ENCODE measurements at places on chromosomes 13 and 19. TPM values are rescaled to one million over a fixed set of nuclear protein-coding genes. Genes with fewer than 3 reads are reported as not detected.

DNA sequence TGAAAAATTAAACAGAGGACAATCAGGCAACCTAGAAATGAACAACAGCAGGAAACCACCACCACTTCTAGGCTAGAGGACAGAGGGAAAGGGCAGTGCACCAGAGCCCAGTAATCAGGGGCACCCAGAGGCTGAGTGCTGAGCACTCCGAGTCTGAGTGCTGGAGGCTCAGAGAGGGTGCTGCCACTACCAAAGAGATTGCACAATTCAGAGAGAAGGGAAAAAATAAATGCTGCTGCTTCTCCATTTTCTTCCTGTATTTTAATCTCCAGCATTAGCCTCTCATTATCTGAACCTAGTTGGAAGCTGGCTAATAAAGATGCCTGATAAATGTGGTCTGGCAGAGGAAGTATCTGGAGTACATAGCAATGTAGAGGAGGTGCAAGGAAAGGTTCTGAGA lies 11.8 kb upstream of the ZNF175 start:
- DNase-seq: no peak

GRCh38 chr13:21461131-21461530 lies 2.0 kb upstream of the ZDHHC20 start:
- DNase-seq: no peak

- DNase-seq: no peak
Measured at GRCh38 chr13:66780814-66781213, 449.3 kb downstream of the PCDH9 start.

DNA sequence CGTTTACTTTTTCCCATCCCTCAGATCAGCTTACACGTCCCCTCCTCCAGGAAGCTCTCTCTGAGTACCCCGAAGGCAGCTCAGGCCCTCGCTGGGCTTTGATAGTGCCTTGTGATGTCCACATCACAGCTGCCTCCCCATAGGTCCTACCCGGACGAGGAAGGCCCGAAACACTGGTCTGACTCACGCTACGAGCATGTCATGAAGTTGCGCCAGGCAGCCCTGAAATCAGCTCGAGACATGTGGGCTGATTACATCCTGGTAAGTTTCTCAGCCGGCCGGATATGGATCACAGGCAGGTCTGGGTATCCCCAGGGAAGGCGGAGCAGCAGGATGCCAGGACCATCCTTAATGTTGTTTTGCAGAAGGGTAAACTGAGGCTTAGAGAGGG lies 4.8 kb downstream of the COLGALT1 start:
- DNase-seq: no peak

DNA sequence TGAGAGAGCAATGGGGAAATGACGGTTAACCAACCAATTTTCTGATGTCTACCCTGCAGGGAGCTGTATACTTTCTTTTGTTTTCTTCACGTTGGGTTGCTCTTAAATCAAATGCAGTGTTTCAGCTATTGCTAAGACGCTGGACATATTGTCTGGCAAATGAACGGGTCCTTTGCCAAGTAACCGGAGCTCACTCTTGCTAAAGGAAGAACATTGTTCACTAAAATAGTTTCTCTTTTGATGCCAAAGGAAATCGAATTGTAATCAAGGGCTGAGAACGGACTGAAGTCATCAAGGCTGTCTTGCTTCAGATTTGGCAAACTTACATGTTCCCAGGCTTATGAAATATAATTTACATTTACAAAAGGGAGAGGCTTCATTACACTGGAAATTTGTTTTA lies 142.3 kb upstream of the ARGLU1 start:
- no peak for DNase-seq

GRCh38 chr19:13782537-13782936 lies 8.3 kb downstream of the C19orf53 start:
- no peak for DNase-seq

DNA sequence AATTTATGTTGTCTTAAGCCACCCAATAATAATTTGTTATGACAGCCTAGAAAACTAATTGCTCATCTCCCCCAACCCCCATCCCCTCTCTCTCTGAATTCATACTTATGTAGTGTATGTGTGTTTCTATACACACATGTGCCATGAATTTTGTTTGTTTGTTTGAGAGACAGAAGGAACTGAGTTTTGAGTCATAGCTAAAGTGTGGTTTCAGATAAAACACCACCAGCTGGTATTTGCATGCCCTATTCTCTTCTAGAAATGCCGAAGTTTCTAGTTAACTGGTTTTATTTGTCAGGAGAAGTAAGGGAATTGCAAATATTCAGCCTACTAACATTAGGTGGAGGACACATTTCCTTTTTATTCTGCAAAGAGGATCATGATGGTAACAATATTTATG lies 17.4 kb upstream of the LILRA2 start:
- no peak for DNase-seq

Gene HS6ST3
- total RNA-seq: not detected

Gene MYPOP
- total RNA-seq: 7.7 TPM

Gene CGB1
- total RNA-seq: not detected

Gene PRRG2
- 0.50 TPM for total RNA-seq

Gene HIPK4
- not detected for total RNA-seq

Data from naive thymus-derived CD4-positive, alpha-beta T cell (primary cell).